ENCODE measurements at places on chromosomes 2 and 18.

DNA sequence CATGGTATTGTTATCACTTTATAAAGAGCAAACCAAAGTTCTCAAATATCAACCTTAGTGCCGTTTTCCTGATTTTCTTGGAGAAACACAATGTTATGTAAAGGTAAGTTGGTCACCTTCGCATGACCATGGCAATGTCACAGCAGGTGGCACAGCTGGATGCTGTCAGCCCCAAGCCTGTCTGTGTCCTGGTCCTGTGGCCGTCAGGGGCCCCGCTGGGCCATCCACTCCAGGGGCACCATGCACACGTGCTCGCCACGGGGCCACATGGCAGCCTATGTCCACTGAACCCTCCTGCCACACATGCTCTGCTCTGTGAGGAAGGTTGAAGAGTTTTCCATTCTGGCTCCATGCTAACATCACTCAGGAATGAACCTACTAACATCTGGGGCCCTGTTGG, 85.9 kb downstream of the EIPR1 start:
- DNase-seq: no peak

- no peak for DNase-seq
Observed at GRCh38 chr2:114352988-114353387, 89.5 kb upstream of the DPP10 start.

GRCh38 chr18:60066219-60066975, 166.6 kb downstream of the PMAIP1 start:
- no peak for DNase-seq

DNA sequence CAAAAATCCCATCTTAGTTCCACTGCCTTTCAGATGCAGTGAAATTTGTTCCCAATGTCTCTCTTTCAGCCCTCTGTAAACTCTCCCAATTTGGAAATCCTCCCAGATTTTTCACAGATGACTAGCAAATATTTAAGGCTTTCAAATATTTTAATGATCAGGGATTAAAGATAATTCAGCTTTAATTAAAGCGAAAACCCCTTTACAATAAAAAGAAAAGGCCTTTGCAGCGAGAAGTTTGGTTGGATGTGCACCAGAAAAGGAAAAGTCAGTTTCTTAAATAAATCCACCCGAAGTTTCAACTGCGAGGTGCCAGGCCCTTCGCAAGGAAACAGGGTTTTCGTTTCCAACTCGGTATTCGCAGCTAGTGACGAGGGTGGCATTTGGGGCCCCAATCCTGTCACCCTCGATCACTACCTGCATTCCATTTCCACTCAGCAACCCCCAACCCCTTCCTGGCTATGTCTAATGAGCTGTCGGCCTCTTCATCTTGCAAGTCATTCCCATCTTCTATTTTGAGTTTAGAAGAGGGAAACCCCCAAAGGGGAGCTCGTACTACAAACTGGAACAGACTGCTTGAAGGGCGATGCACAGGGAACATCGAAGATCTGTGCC, 1.5 kb downstream of the RAX start:
- no peak for DNase-seq

GRCh38 chr18:64710105-64710861, 561.4 kb upstream of the LINC00305 start:
- no peak for DNase-seq

All from stimulated activated CD4-positive, alpha-beta T cell treated with anti-CD3 and anti-CD28 coated beads, TNF-alpha, amount 100 ng/mL, for 24 hours (primary cell).